ENCODE measurements at places on chromosomes 2 and 18.
A peak's percentile ranks its signal among the peaks of the same experiment; 100 is the strongest.

DNA sequence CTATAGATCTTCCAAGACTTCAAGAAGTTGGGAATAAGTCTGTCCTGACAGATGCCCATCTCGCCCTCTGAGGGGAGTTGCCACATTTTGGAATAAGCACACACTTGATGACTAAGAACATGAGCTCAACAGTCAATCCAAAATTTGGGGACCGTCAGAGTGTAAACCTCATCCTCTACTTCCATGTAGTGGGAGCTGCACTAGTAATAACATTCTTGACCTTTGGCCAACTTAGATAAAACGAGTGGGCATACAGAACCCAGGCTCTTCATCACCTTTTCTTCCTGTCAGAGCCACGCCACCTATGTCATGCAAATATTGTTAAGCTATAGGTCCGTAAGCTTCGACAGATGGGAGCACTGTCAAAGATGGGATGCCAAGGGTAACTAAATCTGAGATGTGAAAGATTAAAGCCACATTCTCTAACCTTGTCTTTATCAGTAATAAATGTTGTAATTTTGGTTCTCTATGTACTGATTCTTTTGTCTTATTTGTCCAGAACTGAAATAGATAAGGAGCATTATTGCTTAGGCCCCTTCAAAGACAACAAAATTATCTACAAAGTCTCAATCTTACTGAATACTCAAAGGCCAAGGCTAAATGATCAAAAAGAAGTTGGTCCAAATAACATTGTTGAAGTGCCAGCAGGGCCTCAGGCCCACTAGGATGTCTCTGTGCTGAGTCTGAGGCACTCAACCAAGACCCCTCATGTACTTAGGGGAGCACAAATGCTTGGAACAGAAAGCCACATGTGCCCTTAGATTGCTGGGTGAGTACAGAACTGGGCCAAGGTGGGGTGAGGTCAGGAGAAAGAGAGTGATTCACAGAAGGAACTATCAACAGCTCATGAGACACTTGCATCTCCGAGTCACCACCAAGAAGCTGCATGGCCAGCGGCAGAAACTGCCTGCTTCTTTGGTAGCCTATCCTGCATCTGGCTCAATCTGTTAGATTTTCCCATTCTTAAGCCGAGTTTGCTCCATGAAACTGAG lies 15.0 kb downstream of the CDH2 start:
- DNase-seq = no peak

- DNase-seq = peak; percentile 50
These were observed 47.6 kb upstream of the PTH2R start for GRCh38 chr2:208358758-208359631.

DNA sequence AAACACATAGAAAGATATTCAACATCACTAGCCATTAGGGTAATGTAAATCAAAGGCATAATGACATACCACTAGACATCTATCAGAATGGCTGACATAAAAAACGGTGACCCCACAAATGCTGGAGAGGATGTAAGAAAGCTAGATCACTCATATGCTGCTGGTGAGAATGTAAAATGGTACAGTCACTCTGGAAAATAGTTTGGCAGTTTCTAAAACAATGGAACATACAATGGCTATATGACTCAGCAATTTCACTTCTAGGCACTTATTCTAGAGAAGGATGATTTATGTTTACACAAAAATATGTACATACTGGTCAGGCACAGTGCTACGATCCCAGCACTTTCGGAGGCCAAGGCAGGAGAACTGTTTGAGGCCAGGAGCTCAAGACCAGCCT lies 87.3 kb downstream of the COLEC12 start:
- no peak for DNase-seq

DNA sequence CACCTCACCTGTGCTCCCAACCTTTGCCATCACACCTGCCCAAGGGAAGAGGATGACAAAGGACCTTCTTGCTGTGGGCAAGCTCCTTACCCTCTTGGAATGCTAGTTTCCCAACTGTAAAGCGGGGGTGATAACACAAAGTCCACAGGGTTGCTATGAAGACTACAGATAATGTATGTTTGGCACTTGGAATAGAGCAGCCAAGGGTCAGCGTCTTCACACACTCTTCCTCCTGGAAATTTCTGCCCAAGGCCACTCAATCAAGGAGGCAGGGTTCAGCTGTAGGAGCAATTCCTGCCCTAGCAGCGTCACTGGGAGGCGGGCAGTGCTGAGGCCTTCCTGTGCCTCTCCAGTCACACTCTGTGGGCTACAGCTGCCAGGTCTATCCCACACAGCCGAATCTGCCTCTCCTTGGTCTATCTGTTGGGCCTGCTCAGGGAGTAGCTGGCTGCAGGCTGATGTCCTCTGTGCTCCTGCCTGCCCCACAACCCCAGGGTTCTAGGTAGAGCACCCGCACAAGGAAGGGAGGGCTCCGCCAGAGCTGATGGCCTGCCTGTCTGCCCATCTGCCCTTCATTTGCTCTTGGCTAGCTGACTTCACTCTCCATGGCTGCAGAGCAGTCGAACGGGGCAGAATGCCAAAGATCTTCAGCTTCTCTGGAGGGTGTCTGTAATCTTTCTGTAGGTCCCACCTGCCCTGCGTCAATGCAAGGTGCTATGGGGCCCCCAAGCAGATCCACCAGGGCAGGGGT lies 91.9 kb downstream of the MRO start:
- DNase-seq = no peak

DNA sequence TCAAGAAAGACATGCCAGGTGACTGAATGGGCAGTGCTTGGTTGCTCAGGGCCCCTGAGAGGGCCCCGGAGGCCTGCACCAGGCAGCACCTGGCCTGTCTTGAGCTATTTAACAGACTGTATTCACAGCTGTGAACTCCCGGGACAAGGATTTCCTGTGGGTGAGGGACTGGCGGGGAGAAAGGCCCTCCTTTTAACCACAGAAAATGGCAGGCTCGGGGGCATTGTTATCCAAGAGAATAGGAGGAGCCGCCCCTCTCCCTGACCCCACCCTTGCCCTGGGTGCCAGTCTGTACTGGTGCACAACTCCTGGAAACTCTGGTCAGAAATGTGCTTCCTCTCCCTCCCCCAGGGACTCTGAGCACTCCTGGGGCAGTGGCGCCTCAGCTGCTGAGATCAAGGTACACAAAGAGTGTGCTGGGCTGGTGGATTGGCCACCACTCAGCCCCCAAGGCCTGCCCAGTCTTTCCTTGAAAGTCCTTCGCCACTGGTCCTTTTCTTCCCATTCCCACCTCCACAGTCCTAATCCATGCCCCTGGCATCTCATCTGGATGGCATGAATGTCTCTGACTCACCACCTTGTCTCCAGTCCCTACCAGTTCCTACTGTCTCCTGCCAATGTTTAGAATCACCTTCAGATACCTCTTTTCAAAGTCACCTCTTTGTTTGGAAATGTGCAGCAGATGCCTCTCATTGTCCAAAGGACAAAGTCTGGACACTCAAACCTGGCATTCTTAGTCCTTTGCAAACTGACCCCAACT lies 19.6 kb upstream of the EPAS1 start:
- no peak for DNase-seq

DNA sequence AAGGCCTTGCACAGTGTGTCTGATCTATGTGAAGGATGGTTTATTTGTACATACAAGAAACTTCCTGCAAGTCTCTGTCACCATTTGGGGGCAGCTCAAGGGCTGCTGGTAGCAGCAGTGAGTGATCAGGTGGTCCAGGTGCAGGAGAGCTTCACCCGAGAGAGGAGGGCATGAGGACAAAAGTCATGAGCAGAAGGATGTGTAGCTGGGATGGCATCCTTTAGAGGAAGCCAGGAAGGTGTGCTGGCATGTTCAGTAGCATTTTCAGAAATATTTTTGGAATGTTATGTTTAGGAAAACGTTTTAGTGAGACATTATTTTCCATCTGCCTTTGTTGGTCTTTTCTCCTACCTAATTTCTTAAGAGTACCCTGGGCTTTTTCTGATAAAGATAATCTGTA lies 31.9 kb downstream of the VWA3B start:
- no peak for DNase-seq

- no peak for DNase-seq
These were observed 20.5 kb downstream of the RND3 start for GRCh38 chr2:150466741-150467620.

GRCh38 chr18:64365106-64365505 lies 216.2 kb upstream of the LINC00305 start:
- DNase-seq = no peak

DNA sequence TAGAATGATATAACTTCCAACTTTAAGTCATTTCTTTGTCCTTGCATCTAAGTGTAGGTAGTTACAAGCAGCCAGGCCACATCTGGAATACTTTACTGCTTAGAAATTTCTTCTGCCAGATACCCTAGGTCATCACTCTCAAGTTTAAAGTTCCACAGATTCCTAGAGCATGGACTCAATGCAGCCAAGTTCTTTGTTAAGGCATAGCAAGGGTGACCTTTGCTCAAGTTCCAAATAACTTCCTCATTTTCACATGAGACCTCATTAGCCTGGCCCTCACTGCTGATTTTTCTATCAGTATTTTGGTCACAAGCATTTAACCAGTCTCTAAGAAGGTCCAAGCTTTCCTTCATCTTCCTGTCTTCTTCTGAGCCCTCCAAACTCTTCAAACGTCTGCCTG lies 7.8 kb upstream of the UGT1A9 start:
- no peak for DNase-seq

GRCh38 chr18:46754188-46754587 lies 2.7 kb downstream of the ST8SIA5 start:
- peak; percentile 10 for DNase-seq

DNA sequence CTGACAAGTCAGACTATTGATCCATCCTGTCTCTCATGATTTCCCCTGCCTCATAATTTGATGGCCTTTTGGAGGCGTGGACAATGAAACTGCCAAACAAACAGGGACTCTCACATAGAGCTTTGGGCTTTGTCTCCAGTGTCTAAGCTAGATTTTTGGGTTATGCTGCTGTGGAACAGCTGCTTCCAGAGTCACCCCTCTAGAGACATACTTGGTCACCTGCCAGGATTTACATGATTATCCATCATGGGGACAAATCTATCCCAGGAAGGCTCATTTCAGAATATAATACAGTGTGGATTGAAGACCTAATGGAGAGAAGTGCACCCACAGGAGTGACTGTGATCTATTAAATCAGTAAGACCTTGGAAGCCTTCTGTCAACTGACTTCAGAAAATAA lies 159.6 kb downstream of the SLC8A1 start:
- no peak for DNase-seq

DNA sequence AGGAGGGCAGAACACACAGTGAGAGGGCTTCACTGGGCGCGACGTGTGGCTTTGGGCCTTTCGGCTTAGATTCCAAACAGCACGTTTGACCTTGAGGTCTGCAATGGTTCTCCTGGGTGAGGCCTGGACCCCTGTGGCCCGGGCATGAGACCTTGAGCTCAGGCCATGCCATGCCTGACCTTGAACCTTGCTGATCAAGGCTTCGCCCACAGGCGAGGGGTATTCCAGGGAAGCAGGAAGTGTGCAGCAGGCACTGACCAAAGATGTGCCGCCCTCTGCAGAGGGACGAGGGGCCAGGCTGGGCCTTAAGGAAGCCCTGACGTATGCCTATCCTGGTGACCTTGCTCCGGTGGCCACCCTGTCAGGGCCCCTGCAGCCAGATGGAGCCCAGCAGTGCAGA lies 178.3 kb upstream of the HDAC4 start:
- DNase-seq = no peak

DNA sequence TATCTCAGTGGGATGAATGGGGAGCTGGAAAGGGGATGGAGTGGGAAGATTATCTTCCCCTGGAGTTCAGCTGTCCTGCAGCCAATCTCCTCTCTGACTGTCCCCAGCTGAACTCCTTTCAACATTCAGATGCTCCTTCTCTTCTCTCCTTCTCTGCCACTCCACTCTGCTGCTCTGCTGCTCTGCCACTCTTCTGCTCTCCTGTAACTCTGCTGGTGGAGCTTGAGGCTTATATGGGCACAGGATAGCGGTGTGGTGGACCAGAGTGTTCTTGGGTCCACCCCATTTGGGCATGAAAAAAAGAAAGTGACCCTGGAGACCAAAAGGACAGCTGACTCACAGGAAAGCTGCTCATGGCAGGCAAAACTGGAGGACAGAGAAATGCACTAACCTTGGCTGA lies 26.6 kb downstream of the FAHD2B start:
- DNase-seq = no peak

GRCh38 chr2:84085562-84085961 lies 373.5 kb downstream of the SUCLG1 start:
- DNase-seq = peak; percentile 8

DNA sequence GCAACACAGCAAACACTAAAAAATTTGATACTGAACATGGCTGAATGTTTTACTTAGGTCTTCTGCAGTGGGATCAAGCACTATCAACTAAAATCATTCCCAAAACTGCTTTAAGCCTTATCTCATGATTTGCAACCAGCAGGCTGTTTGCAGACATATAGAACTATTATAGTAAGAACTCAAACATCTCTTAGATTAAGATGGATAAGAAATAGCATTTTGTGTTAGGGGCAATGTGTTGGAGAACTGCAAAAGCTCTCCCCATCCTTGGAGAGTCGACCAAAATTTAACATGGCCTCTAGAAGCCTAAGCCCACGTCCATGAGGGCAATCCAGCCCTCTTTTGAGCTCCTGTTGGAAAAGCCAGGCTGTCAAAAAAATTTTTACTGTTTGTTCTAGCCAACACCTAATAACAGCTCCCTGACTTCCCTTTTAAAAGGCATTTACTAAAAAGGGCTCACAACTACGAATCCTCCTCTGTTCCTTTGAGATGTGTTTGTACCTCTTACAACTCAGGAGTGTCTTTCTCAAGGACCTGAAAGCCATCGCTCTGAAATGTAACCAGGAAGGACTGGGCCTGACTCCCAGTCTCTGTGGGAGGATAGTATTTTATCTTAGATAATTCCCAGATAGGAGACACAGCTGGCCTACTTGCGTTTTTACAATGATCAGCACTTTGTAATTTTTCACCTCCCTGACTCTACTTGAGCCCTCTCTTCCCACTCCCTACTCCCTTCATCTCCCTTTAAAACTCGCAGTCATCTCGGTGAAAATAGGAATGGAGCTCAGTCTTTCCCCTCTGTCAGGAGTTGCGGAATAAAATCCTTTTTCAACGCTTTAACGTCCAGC lies 1.4 kb downstream of the KRCC1 start:
- DNase-seq = no peak

DNA sequence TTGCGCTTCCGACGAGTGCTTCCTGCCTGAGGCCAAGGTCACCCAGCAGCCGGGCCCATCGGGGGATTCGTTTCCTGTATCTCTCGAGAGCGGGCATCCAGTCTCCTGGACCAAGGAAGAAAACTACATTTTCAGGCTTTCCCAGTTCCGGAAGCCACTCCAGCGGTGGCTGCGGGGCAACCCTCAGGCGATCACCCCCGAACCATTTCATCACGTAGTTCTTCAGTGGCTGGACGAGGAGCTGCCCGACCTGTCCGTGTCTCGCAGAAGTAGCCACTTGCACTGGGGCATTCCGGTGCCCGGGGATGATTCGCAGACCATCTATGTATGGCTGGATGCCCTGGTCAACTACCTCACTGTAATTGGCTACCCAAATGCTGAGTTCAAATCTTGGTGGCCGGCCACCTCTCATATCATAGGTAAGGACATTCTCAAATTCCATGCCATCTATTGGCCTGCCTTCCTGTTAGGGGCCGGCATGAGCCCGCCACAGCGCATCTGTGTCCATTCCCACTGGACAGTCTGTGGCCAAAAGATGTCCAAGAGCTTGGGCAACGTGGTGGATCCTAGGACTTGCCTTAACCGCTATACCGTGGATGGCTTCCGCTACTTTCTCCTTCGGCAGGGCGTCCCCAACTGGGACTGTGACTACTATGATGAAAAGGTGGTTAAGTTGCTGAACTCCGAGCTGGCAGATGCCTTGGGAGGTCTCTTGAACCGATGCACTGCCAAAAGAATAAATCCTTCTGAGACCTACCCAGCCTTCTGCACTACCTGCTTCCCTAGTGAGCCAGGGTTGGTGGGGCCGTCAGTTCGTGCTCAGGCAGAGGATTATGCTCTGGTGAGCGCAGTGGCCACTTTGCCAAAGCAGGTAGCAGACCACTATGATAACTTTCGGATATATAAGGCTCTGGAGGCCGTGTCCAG lies 1.0 kb downstream of the MARS2 start:
- no peak for DNase-seq
